ENCODE measurements at places on chromosomes 5 and 9.

DNA sequence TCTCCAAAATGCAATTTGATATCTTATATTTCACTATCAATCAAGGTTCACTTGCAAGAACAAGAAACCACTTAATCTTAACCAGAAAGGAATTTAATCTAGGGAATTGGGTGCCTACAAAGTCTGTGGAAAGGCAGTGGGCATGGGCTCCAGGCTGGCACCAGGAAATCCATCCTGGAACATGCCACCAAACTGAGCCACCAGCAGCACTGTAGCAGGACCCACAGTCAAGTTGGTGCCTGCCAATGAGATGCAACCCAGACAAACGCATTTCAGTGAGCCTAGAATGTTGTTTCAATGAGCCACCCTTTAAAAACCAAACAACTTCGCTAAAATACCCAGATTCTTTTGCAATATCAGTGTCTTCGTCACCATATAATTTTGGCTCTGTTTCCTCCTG lies 71.1 kb downstream of the PRKACG start:
- DNase-seq = no peak

GRCh38 chr9:26057050-26057449 lies 378.8 kb upstream of the TUSC1 start:
- DNase-seq = no peak

DNA sequence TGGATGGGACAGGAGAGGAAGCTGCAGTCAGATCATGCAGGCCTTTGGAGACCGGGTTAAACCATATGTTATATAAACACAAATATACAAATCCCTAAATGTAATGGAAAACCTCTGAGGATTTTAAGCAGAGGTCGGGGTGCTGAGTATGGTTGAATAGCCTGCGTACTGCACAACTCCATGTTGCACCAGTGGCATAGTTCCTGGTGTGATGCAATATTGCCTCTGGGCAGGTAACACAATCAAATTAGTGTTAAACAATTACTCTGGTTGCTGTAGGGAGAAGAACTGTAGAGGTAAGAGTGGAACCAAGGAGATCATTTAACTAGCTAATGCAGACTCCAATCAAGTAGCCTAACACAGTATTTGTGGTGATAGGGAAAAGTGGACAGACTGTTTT lies 21.3 kb upstream of the RNF145 start:
- DNase-seq = no peak

DNA sequence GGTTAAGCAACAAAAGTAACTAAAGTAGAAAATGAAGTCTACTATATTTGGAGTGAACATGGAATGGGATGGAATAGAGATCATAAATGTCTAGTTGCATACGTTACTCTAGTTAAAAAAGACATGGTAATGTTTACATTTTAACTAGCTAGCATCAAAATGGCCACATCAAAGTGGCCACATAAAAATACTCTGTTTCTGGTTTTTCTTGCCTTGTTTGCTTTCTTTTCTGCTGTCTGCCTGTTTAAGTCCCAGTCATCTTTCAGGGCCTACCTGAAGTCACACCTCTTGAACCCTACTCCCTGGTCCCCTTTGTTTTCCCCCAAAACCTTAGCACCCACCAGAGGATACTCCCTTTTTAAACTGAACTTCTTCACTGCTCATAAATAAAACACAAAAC lies 6.4 kb upstream of the KIF2A start:
- DNase-seq = no peak

DNA sequence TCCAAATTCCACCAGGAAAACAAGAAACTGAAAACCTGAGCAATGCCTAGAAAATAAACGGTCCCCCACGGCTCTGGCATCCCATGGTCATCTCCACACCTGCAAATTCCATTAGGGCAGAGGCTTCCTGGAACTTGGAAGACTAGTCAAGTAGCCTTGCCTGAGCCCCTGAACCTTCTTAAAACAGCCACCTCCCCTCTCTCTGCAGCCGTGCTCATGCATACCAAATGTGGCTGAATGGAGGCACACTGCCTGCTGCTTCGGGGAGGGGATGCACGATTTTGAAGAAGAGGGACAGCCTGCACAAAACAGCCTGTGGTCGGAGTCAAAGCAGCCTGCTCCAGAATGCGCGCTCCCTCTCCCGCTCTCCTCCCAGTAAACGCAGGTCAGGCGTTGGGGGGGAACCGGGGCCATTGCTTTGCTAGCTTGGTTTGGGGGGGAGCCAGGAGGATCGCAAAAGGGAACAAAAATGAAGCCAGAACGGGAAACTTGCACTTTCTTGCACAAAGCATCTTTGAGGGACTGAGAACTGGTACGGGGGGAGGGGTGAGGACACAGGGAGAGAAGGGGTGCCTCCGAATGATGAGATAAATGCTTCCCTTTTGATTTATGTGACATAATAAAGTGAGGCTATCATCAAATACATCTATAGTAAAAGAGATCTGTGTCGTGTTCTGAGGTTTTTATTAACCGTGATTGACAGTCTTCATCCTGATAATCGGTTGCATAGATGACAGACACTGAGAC lies at the start of gene TRPM3:
Gene TRPM3, minus strand, starts transcription at position 347 of the 747 bp plus-strand sequence. Its CDS starts 267 bp downstream, at position 80.
- DNase-seq = no peak

DNA sequence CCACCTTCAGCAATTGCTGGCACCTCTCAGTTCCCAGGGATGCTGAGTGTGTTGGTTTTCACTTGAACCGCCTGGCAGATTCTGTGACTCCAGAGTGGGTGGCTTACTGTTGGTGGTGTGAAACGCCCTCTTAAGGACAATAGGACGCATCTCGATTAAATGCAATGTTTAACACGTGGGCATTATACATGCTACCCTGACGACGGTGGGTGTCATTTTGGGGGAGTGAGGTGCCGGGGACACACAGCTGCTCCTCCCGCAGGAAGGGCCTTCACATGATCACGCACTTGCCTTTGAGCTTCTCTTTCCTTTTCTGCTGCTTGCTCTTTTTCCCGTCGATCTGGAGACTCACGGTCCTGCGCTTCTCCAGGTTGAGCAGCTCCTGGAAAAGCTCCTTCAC lies 29.7 kb downstream of the DIRAS2 start:
- DNase-seq = no peak

DNA sequence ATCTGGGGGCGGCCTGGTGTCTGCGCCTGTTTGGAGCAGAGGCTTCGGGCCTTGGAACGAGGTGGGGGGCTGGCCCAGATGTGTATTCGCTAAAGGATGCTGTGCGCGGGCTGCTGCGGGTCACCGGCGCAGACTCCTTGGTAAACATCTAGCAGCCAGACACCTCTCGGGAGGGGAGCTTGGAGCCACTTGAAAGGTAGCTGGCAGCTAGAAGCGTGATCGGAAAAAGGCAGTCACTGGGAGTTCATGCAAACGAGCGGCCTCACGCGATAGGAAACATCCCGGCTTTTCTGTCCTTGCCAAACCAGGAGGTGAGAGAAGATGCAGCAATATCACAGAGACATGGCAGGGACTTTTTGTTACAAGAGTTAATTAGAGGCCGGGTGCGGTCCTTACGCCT lies 8.1 kb downstream of the LAMC3 start:
- DNase-seq = no peak

- no peak for DNase-seq
Observed at GRCh38 chr5:108818613-108819272, 71.0 kb downstream of the FER start.

Measured in stimulated activated CD8-positive, alpha-beta memory T cell treated with anti-CD3 and anti-CD28 coated beads, Interleukin-15, amount 100 ng/mL, for 24 hours (primary cell).